ENCODE measurements at places on chromosomes 6 and 20. TPM values are rescaled to one million over a fixed set of nuclear protein-coding genes. Genes with fewer than 3 reads are reported as not detected.

GRCh38 chr6:151822252-151823111, 15.0 kb downstream of the ESR1 start:
- no peak for DNase-seq
- no peaks in the 10 kb centered on the region for H3K4me1 ChIP-seq
- no peak overlapping the region for H3K4me3 ChIP-seq
- no peak overlapping the region for H3K27ac ChIP-seq
- H3K27me3 ChIP-seq = no peaks in the 10 kb centered on the region

- peak; percentile 80 for DNase-seq
- peak overlapping the region; percentile 86 for H3K4me3 ChIP-seq
- H3K27ac ChIP-seq = no peak overlapping the region
- peaks cover 23% of the 10 kb centered on the region for H3K4me1 ChIP-seq
- H3K27me3 ChIP-seq = no peaks in the 10 kb centered on the region
- no peaks in the 10 kb centered on the region for H3K36me3 ChIP-seq
Observed at GRCh38 chr6:44128020-44128917, 915 bp downstream of the TMEM63B start.

DNA sequence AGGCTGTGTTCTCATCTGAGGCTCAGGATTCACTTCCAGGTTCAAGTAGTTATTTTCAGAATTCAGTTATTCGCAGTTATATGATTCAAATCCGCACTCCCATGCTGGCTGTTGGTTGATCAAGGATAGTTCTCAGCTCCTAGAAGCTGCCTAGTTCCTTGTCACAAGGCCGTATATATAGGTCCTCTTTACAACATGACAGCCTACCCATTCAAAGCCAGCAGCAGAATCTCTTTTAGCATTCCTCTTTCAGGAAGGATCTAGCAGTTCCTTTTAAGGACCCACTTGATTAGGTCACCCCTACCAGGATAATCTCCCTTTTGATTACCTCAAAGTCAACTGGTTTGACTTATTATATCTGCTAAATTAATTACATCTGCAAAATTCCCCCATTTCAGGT, 23.8 kb upstream of the LAMP5 start:
- H3K27ac ChIP-seq = no peak overlapping the region
- H3K27me3 ChIP-seq = 0 out of 2 replicates have a peak, but pooled peaks cover 5% of the 10 kb centered on the region
- H3K4me1 ChIP-seq = no peaks in the 10 kb centered on the region
- H3K36me3 ChIP-seq = no peaks in the 10 kb centered on the region

SPATA25 gene
- total RNA-seq = not detected

NKAIN2 gene
- total RNA-seq = not detected

EPHA7 gene
- not detected for total RNA-seq

TMC2 gene
- not detected for total RNA-seq

All from GM23248 (cell line).